ENCODE measurements at places on chromosomes 4 and X.

- no peak for DNase-seq
These were observed 2.9 kb downstream of the IDH3G start for GRCh38 chrX:153791104-153791852.

DNA sequence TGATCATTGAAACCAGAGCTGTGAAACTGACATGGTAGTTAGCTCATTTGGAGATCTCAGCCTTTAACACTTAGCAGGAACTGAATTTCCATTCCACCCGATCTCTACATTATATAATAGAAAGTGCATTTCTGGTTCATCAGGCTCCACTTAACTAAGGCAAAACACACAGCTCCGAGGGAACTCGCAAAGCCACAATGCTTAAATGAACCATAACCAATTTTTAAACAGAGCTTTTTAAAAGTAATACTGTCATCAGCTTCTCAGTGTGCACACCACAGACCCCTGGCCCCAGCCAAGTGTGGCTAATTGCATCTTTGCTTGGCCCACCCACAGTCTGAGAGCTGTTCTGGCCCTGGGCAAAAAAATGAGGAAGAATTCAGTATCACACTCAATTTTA, 66.1 kb downstream of the DCHS2 start:
- no peak for DNase-seq

DNA sequence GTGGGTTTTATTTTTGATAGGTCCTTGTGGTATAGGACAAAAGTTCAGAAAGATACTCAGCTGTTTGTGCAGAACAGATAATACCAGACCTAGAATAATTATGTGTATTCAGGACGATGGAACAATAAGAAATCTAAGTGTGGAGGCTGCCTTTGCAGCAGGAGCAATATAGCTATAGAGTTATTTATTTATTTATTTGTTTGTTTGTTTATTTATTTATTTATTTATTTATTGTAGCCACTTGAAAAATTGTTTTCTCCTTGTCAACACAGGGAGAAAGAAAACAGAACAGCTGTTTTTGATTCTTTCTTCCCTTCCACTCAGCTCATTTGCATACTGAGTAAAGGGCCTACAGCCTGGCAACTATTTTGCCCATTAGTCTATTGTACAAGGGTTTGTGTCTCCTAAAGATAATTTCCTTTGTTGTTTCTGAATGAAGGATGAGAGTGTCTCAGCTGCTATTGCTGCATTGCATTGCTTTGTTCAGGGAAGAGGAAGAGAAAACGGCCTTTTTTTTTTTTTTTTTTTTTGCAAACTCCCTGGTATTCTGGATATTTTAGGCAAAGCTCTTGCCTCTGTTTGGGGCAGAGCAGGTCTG, 56.0 kb upstream of the ESX1 start:
- DNase-seq: no peak

- DNase-seq: no peak
These were observed 542.7 kb upstream of the NR3C2 start for GRCh38 chr4:148984951-148985350.

DNA sequence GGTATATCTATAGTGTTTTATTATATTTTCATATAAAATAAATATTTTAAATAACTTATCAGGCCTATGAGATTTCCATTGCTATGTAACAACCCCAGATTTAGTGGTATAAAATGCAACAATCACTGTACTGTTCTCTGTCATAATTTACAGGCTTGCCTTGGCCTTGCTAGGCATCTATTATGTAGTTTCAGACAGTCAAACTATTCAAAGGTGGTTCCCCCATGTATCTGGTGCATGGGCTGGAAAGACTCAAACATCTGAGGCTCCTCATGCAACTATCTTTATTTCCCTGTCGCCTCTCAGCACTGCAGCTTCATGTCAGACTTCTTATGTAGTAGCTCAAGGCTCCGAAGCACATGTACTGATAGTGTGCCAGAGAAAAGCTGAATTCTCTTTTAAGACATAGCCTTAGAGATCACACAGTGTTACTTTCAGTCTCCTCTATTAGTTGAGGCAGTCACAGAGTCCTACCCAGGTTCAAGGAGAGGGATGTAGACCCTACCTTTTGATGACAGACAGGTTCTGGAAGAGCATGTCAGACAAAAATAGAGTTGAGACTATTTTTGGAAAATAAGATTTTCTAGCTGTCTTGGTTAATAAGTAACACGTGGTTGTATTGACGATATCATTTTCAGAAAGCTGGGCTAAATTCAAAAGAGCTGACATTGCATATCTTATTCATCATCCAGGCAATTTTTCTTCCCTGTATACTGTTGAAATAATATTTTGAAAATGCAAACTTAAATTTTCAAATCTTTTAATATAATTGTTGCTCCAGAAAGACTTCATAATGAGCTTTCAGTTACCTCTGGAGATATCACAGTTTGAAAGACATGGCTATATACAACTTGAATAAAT, 19.4 kb downstream of the MTTP start:
- DNase-seq: no peak

DNA sequence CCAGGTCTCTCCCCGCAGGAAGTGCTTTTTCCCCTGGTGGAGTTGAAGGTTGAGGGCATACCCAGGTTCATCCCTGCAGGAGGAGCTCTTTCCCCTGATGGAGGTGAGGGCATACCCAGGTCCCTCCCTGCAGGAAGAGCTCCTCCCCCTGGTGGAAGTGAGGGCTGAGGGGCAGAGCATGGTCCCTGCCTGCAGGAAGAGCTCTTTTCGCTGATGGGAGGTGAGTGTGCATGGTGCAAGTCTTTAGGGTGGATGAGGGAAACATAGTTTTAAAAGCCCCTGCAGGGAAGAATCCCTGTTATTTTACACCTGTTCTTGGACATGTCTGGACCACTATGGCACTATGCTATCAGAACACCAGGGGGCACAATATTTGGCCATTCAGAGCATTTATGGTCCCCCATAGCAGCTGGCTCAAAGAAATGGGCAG, 43.7 kb upstream of the PUDP start:
- DNase-seq: no peak

DNA sequence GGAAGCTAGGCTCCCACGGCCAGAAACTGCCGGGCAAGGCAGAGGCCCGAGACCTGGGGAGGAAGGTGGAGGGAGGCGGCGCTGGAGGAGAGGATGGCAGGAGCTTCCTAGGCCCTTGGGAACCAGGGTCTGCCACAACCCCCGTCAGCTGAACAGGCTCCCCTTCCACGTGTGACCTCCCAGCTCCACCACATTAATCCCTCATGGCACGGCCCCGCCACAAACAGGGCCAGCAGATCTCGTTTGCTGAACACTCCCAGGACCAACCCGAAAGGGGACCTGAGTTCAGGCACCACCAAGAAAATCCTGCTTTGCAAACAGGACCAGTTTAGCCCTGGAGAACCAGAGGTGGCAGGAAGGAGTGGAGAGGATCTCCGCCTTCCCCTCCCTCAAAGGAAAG, 62.7 kb downstream of the FHDC1 start:
- DNase-seq: no peak

GRCh38 chr4:134668237-134668636, 466.6 kb upstream of the PABPC4L start:
- DNase-seq: no peak

- DNase-seq: no peak
These were observed 256.1 kb upstream of the PGRMC2 start for GRCh38 chr4:128543696-128544095.

DNA sequence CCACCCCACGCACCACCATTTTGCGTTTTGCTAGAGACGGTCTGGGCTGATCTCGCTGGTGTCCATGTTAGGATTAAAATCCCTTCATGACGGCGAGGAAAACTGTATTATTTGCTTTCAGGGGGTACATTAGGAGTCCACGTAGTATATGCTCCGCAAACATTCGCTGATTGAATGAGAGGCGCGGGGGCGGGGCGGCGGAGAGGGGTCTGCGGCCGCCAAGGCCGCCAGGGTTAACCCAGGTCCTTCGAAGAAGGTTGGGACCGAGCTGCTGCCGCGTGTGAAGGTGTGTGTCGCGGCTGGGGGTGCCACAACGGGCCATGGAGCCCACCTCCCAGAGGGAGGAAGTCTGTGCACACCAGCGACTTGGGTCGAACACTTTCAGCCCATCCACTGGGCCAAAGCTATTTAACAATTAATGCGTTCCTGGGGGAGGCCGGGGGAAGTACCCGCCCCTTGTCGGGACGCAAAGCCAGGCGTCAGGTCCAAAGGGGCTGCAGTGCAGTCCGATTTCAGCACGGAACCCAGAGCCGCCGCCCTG, 6.4 kb upstream of the PITX2 start:
- no peak for DNase-seq

DNA sequence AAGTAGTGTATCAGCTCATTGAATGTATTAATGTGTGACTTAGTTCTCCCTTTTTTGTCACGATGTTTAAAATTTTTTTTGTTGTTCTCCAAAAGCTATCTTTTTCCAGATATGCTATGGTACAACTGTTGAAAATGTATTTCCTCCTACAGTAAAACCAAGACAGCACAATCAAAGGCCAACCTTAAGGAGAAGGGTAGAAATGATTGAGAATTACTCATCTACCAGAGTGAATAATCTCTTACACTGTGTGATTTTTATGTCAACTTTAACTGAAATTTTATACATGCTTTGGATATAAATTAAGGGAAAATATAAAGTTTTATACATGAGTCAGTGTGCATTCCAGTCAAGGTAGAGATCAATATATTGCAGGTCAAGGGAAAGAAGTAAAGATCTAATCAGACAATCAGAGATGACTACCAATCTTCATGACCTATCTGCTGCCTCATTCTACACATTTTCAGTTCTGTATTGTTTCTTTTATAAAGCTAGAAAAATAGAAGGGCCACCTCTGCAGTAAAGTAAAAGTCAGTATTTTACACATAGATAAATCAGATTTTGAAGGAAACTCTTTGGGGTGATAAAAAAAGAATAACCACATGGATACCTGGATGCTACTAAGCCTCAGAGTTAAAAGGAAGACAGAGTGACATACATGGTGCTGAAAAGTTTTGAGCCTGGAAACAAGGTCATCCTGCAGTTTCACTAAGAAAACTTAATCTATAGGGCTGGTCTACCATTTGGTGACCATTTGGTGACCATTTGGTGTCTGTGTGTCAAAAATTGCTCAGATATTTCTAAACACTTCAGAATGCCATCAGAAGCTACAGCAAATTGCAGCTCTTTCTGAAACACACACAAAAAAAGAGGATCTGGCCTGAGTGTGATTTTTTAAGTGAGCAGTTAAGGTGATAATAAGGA, 1.6 kb downstream of the FAM13A start:
- DNase-seq: no peak

- DNase-seq: no peak
These were observed 110.4 kb downstream of the RPA4 start for GRCh38 chrX:96994093-96994492.

DNA sequence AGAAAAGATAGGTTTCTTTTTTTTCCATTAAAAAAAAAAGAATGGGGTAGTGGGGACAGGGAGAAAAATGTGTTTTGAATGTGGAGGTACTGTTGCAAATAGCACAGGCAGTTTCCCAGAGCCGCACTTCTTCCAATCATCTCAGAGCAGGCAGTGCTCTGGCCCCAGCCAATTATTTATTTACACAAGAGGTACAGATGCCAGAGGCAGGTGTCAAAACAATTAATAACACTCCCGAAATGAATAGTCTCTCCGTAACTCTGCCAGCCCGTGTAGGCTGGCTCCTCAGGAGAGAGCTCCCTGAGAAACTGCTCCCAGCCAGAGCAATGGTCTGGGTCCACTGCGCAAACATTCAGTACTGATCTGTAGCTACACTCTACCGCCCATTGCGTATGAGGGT, 130.8 kb upstream of the IL1RAPL2 start:
- no peak for DNase-seq

DNA sequence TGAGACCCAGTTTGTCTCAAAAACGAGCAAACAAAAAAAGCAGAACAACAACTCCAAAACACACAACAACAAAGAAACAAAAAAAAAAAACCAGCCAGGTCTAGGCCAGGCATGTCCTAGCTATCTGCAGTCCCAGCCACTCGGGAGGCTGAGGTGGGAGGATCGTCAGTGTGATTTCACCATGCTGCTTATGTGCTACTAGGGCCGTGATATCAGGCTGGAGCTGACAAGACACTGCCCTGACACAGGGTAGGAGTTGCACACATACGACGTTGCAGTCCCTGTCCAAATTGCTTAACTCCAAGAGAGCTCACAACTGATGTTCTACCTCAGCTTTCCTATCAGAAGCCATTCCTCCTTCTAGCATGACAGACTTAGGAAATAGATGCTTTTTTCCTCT, 204.9 kb downstream of the AASDH start:
- DNase-seq: no peak

DNA sequence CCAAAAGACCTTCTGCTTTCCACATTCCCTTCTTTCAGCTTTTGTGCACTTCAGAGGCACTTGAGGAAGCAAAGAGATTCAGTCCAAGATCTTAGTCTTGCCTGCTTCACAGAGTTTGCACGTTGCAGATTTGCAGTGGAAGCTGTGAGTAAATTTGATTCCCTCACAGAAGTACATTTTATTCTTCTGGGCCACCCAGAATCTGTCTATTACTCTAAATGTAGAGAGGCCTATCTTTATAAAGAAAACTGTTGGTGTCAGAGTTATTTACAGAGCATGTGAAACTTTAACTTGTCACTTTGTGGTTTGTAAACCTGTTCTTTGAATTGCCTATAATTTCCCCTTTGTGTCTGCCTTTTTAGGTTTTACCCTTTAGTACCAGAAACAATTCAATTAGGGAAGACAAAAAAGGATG, 15.5 kb downstream of the SPRY1 start:
- DNase-seq: no peak
